ENCODE measurements at places on chromosomes 2 and 18. TPM values are rescaled to one million over a fixed set of nuclear protein-coding genes. Genes with fewer than 3 reads are reported as not detected.

The UXS1 gene
- 19.9 TPM for total RNA-seq

The CD302 gene
- 118 TPM for total RNA-seq

The SLC14A1 gene
- total RNA-seq = 1.0 TPM

The CTIF gene
- total RNA-seq = 26.7 TPM

The KCNF1 gene
- total RNA-seq = not detected

The CYP26B1 gene
- 0.47 TPM for total RNA-seq

The KCNIP3 gene
- total RNA-seq = 0.65 TPM

The CIB4 gene
- not detected for total RNA-seq

The SRD5A2 gene
- total RNA-seq = 23.3 TPM

The MPHOSPH10 gene
- total RNA-seq = 8.7 TPM

The C2orf80 gene
- total RNA-seq = not detected

The HRH4 gene
- 0.17 TPM for total RNA-seq

The CXCR4 gene
- 9.0 TPM for total RNA-seq

The MARCHF4 gene
- total RNA-seq = not detected

- H3K27ac ChIP-seq = no peak overlapping the region
- no peaks in the 10 kb centered on the region for H3K27me3 ChIP-seq
- no peak overlapping the region for H3K4me3 ChIP-seq
- no peaks in the 10 kb centered on the region for H3K36me3 ChIP-seq
- no peaks in the 10 kb centered on the region for H3K4me1 ChIP-seq
These were observed 1673.5 kb upstream of the CELF4 start for GRCh38 chr18:39238981-39239660.

GRCh38 chr2:71798266-71799012 lies 345.1 kb downstream of the DYSF start:
- no peaks in the 10 kb centered on the region for H3K36me3 ChIP-seq
- DNase-seq = peak; percentile 50

DNA sequence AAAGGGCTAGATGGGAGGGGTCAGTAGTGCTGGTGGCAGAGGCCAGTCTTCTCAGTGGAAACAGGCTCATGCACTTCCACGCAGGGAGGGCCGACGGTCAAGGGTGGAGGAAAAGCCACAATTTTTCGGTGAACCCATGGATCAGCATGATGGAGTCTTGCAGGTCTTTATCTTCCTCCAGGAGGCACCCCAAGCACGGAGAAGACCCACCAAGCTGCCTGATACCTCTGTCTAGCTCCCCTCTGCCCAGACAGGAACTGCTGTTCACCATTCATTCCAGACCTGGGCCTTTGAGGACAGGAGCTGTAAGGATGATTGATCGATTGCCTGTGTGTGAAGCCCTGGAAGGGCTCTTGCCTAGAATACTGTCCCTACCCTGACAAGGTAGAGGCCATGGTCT lies 2.8 kb upstream of the LRRFIP1 start:
- no peak for DNase-seq
- H3K36me3 ChIP-seq = no peaks in the 10 kb centered on the region
- no peak overlapping the region for H3K4me3 ChIP-seq
- no peaks in the 10 kb centered on the region for H3K27me3 ChIP-seq
- no peak overlapping the region for H3K27ac ChIP-seq
- peaks cover 8% of the 10 kb centered on the region for H3K4me1 ChIP-seq

DNA sequence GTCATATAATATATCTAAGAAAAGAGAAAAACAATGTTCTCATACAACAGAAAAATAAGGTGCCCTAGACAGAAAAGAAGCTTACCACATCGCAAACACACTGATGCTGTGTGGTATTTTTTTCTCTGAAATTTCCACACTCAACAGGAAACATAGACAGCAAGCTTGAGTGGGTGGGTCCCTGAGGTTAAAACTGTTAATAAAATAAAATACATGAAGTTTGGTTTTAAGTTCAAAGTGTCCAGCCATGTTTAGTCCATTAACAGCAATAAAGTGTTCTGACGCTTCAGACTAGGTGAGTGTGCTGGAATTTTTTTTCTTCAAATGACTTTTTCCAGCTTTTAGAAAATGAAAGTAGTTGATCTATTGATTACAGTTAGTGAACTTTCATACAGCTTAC lies 83.3 kb upstream of the EPB41L5 start:
- no peaks in the 10 kb centered on the region for H3K27me3 ChIP-seq
- H3K4me3 ChIP-seq = peak overlapping the region; percentile 36
- peak overlapping the region; percentile 35 for H3K27ac ChIP-seq
- no peaks in the 10 kb centered on the region for H3K36me3 ChIP-seq

GRCh38 chr18:79856119-79857007 lies 58.6 kb downstream of the KCNG2 start:
- DNase-seq = peak; percentile 33
- H3K36me3 ChIP-seq = no peaks in the 10 kb centered on the region
- no peak overlapping the region for H3K27ac ChIP-seq

DNA sequence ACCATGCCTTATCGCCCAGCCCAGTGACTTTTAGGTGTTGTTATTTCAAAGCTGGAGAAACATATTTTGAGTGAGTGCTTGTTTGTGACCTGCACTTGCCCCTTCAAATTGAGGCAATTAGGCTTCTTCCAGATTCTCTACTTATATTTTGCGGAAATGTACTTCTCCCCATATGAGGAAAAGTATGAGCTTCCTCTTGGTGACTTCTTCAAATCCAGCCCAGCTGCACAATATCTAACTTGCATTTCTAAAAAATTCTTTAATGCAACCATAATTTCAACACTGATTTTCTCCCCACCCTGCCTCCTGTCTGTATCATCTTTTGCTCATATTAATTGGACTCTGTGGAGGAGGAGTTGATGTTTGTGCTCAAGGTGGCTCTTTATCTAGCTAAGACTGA lies 391.2 kb upstream of the POU3F3 start:
- no peaks in the 10 kb centered on the region for H3K36me3 ChIP-seq
- no peak overlapping the region for H3K27ac ChIP-seq
- H3K4me1 ChIP-seq = no peaks in the 10 kb centered on the region
- no peaks in the 10 kb centered on the region for H3K27me3 ChIP-seq
- no peak for DNase-seq
- H3K4me3 ChIP-seq = no peak overlapping the region

GRCh38 chr2:187362151-187362550 lies 85.9 kb downstream of the CALCRL start:
- H3K4me3 ChIP-seq = no peak overlapping the region
- H3K27ac ChIP-seq = no peak overlapping the region
- no peaks in the 10 kb centered on the region for H3K27me3 ChIP-seq
- H3K4me1 ChIP-seq = no peaks in the 10 kb centered on the region

GRCh38 chr2:216557820-216558219 lies 59.2 kb downstream of the RPL37A start:
- no peak overlapping the region for H3K4me3 ChIP-seq
- no peaks in the 10 kb centered on the region for H3K4me1 ChIP-seq
- DNase-seq = no peak
- no peaks in the 10 kb centered on the region for H3K27me3 ChIP-seq

DNA sequence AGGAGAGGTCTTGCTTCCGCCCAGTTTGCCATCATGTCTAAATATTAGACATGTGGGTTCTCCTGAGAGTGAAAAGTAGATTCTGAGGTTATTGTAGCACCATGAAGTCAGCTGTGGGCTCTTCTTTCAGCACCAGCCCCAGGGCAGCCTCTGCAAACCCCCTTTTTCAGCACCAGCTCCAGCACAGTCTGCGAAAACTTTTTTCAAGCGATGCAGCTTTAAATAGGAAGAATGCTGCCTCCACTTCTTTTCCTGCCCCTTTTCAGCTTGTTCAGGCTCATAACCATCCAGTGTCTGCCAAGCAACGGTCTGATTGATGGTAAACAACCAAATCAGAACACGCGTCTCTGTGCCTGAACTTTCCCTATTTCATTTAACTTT lies at the start of gene COL5A2:
Gene COL5A2 (minus strand): TSS at position 192 of the 381 bp plus-strand sequence. CDS start 157 bp downstream, at position 35.
- H3K27me3 ChIP-seq = no peaks in the 10 kb centered on the region
- peaks cover 5% of the 10 kb centered on the region for H3K4me1 ChIP-seq
- DNase-seq = peak; percentile 43
- peak within 1 kb of the TSS; percentile 48 for H3K27ac ChIP-seq
- H3K4me3 ChIP-seq = peak within 1 kb of the TSS; percentile 73

DNA sequence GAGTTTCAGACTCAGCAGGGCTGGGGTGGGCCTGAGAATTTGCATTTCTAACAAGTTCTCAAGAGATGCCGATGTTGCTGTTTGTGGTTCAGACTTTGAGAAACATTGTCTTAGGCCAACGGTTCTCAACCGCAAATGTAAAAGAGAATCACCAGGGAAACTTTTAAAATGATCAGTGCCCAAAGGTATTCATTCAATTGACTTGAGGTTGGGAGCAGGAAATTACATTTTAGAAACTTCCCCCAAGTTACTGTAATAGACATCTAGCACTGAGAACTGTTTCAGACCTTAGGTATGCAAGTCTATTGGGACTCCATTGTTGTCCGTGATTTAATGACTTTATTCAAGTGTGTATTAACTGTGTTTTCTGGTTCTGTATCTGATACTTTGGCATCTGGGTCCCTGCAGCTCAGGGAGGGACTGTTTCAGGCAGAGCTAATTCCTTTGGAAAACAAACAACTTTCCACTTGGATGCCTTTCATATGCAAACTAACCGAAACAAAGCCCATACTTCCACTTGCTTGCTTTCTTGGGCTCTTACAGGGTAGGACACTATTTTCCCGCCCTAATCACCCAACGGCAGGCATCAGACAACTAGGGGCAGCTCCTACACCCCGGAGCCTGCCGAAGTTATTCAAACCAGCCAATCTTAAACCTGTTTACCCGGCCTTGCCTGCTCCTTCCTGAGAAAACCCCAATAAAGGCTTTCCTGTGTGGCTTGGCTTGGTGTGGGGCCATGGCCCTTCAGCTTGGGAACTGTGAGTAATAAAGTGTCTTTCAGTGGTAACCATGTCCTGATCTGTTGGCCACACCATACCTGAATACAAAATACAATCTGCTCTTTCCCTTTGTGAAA lies 97.6 kb downstream of the POLE4 start:
- no peak overlapping the region for H3K4me3 ChIP-seq
- H3K27me3 ChIP-seq = no peaks in the 10 kb centered on the region
- no peak overlapping the region for H3K27ac ChIP-seq

DNA sequence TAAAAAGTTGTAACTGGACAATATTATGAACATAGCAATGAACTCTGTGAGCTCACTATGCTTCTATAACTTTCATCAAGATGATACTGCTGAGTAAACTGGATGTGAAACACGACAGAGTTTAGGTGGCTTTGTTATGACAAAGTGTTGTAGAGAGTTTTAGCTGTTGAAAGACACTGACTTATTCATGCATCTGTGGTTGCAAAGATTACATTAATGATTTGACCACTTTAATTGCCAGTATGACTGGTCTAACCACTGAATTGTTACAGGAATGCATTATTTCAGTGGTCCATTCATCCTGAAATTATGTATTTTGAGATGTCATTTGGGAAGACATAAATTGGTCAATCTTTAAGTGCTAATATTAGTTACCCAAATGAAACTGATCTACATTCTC lies 117.9 kb downstream of the SPHKAP start:
- no peak for DNase-seq
- no peak overlapping the region for H3K27ac ChIP-seq
- no peaks in the 10 kb centered on the region for H3K4me1 ChIP-seq
- no peak overlapping the region for H3K4me3 ChIP-seq
- H3K27me3 ChIP-seq = peaks cover 3% of the 10 kb centered on the region

DNA sequence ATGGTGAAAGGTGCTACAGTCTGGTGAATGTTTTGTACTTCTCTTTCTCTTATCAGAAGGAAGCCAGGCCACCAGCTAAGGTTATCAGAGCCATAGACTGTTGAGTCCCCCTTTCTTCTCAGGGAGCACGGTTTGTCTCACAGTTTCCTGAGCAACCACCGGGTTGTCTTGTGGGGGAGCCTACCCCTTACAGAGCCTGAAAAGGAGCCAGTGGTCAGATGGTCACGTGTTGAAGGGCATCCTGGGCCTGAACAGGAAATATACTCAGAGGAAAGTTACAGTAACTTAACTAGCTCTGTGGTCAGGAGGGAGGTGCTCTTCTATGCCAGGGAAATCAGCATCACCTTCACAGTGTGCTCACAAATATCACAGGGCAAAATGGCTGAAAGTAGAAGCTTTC lies 11.6 kb downstream of the CD28 start:
- no peaks in the 10 kb centered on the region for H3K27me3 ChIP-seq
- no peak overlapping the region for H3K4me3 ChIP-seq
- no peak overlapping the region for H3K27ac ChIP-seq

DNA sequence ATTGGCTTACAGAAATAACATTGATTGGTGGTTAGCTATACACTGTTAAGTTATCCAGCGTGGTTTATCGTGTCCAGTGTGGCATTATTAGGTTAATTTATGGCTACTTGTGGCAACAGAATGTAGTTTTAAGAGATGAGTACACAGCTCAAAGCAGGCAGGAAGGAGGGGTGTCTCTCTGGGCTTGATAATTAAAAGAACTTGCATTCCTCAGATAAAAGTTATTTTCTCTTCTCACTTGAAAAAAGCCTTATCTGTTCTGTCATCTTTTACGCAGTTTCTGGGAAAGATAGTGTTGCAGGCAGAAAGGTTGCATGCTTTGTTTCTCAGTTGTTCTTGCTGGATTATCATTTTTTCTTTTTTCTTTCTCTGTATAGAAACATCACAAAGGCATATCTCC lies 154.4 kb upstream of the COL3A1 start:
- no peaks in the 10 kb centered on the region for H3K27me3 ChIP-seq
- H3K4me3 ChIP-seq = no peak overlapping the region

All from liver (tissue), 10 donors.